IPS DF 6.9 (cell line): ENCODE measurements at places on chromosomes 6 and 20.

DNA sequence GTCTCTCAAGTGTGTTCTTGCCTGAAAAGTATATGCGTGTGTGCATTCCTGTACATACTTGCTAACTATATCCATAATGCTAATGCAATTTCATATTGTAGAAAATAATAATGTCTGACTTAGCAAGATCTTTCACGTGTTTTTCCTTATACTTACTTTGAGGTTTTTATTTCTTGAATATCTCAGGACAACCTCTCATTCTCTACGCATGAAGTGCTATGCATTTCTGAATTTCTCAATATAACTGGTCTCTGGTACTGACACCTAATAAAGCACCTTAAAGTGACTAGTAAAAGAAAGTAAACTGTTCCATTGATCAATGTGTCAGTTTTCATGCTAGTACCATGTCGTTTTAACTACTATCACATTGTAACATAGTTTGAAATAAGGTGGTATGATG lies 589.9 kb upstream of the ADGRB3 start:
- DNase-seq: no peak

DNA sequence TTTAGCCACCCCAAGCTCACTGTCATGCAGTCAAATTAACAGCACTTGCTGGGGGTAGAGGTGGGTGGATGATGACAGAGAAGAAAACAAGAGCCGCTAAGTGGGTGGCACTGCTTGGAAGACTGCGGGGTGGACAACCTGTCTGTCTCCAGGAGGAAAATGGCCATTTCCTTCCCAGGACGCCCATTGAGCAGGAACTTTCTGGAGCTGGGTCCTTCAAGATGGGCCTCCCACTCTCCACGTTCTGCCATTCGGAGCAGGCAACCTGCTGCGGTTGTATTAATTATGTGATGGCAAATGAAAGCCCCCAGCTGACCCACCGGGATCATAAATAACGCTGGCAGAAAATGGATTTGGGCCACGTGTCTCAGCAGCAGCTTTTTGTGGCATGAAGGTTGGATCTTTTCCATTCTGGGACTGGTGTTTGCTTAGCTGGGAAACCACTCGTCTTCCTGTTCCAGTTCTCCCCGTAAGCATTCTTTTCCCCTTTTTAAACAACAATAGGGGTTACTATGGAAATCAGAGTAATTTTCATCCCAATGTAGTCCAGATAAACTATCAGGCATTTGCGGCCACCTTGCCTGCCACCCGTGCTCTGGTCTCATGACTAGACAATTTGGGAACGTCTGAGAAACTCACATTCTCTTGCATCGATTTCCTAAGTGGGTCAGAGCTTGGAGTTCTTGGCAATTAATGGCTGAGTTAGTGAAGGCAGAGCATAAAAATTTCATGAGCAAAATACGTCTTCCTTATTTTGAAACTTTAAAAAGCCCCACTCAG lies 215.5 kb downstream of the ANKRD60 start:
- no peak for DNase-seq

- no peak for DNase-seq
These were observed 22.6 kb upstream of the APCDD1L start for GRCh38 chr20:58537831-58538230.

DNA sequence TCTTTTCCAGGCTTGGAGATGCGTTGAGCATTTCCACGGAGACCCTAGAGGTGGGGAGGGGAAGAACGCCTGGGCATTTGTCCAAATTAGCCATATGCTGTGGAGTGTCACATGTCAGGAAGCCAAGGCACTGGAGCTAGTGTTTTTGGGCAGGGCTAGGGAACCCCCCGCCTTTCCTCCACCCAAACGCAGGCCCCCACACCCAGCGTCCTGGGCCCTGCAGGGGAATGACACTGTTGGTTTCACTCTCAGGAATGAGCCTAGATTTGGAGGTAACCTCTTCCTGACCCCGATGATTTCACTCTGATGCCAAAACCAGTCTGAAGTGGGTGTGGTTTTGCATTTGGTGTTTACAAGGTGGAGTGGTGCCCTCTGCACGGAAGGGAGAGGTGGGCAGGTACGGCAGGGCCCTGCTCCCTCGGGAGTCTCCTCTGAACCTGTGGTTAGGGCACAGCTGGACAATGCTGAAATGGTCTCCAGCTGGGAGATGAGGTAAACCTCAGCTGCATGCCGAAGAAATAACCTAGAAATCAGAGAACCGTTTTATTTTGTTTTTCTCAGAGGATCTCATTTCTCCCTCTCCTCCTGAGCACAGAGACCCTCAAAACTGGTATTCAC lies 29.5 kb downstream of the MTHFD1L start:
- DNase-seq: no peak

GRCh38 chr6:40623932-40624331 lies 36.8 kb upstream of the LRFN2 start:
- DNase-seq: no peak

DNA sequence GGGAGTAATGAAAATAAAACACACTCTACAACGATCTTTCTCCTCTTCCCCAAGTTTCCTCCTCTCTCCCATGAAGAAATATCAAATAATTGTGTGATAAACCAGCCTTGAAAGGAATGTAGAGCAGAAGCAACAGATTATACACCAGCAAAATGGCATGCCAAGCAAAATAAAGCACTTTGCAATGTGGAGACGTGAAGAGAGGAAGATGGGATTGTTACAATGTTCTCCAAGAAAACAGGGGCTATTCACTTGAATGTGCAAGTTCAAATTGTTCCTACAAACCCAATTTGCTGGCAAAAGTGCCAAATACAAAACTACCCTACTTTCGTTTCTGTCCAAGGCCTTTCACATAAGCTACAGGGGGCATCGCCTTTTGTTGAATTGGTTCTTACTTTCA lies 185.1 kb downstream of the PDE7B start:
- no peak for DNase-seq

- no peak for DNase-seq
These were observed 106.8 kb upstream of the CBLN4 start for GRCh38 chr20:56111961-56112730.

GRCh38 chr20:41470362-41471095 lies 103.9 kb upstream of the EMILIN3 start:
- no peak for DNase-seq

DNA sequence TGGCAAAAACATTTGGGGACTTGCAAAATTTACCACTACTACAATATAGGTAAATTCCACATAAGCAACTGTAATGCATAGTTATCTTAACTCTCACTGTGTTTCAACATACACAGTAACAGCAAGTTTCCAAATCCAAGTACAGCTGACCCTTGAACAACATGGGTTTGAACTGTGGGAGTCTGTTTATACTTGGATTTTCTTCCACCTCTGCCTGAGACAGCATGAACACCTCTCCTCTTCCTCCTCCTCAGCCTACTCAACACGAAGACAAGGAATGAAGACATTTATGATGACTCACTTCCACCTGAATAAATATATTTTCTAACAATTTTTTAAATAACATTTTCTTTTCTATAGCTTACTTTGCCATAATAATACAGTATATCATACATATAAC lies 25.6 kb downstream of the MAN1A1 start:
- no peak for DNase-seq

- DNase-seq: no peak
These were observed 23.6 kb upstream of the TCFL5 start for GRCh38 chr20:62885046-62885895.

DNA sequence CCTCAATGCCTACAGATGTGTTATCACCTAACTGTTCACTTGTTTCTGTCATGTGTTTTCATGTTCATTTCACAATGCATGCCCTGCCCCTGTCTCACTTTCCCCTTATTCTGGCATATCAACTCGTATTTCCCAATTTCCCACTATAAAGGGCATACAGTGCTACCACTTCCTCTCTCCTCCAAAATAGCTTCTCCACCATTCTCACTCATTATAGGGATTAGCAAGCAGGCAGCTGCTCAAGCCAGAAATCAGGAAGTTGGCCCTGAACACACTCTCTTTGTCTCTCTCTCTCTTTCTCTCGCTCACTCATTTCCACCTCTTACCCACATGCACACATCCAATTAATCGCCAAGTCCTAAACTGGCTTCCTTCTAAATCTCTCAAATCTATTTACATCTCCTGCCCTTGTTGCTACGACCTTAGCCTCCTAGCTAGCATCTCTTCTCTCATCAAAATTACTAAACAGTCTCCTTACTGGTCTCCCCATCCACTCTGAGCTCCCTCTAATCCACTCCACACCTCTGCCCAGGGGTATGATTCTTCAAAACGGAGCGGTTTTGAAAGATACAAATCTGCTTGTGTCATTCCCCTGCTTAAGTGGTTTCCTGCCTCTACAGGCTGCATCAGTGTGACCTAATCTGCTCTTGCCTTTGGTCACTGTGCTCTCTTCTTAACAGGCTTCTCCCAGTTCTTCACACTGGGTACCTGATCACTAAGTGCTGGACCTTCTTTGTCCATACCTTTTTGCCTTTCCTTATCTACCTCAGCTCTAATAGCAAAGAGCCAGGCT lies 196.2 kb downstream of the BTBD9 start:
- DNase-seq: no peak

DNA sequence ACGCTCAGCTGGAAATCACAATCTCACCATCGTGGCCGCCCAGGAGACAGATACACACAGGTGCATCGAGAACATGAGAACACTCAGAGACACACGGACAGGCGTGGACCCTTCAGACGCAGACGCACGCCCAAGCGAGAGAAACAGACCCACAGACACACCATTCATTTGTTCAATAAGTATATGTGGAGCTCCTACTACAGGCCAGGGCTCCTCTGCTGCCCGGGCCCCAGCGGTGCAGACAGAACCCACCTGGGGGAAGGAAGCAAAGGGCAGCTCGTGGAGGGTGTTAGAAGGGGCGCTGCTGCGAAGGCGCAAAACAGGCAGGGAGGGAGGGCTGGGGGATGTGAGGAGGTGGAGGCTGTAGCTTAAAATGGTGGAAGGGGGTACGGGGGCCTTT lies 39.2 kb downstream of the SRC start:
- DNase-seq: no peak

DNA sequence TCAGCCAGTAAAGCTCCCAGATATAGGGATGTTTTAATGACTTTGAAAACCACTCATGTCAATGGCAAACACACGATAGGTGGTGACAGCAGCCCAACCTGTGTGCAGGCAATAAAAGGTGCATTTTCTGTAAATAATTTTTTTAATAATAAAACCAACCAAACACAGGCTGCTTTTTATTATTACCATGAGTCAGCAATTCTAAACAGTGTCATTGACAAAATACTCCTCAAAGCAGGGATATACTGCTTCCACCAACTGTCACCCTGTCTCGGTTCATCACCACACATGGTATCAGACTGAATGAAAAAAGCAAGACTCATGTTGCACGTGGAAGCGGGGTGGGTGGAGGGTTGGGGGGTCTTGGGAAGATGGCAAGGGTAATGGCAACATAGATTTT lies 195.9 kb downstream of the ANKRD60 start:
- DNase-seq: no peak

DNA sequence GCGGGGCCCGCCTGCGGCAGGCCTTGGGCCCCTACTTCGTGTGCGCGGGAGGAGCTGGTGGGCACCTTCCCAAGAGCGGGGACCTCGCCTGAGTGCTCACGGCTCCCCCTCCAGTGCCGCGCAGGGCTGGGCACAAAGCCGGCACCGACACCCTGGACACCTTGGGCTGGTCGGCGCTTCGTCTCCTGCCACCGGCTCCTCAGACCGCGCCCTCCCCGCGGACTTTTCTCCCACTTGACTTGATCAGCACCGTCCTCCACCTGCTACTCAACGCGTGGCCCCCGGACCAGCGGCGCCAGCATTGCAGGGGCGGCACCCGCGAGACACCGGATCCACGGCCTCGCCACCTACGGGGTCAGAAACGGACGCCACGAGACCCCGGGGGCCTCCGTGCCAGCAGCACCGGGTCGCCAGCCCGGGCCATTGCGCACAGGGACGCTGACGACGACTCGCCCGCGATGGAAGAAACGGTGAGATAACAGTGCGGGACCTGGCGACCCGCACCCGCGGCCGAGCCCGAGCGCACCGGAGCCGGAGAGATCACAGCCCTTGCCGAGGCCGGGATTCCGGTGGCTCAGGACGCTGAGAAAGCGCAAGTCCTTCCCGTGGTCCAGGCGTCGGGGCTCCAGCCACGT lies 154.2 kb downstream of the DLL1 start:
- no peak for DNase-seq

DNA sequence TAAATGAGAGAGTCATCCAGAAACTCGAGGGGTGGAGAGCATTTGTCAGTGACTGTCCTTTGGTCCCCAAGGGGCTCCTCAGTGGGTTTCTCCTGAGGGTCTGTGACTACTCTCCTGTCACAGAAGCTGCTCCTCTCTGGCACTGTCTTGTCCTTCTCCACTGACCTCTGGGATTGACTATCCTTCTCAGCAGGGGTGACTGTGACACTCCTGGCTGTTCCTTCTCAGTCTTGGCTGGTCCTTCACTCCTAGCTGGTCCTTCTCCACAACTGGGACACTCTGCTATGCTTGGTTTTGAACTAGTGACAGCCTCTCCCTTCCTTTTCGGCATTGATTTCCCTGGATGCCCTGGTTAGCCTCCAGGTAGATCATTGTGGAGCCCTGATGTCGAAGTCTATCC lies 33.5 kb downstream of the DYNLT1 start:
- DNase-seq: no peak

GRCh38 chr20:2329286-2329685 lies 33.5 kb downstream of the TGM3 start:
- DNase-seq: no peak

- no peak for DNase-seq
These were observed 94.5 kb downstream of the ZMYND8 start for GRCh38 chr20:47262008-47262364.

GRCh38 chr6:41672816-41673703 lies 34.8 kb downstream of the MDFI start:
- no peak for DNase-seq

DNA sequence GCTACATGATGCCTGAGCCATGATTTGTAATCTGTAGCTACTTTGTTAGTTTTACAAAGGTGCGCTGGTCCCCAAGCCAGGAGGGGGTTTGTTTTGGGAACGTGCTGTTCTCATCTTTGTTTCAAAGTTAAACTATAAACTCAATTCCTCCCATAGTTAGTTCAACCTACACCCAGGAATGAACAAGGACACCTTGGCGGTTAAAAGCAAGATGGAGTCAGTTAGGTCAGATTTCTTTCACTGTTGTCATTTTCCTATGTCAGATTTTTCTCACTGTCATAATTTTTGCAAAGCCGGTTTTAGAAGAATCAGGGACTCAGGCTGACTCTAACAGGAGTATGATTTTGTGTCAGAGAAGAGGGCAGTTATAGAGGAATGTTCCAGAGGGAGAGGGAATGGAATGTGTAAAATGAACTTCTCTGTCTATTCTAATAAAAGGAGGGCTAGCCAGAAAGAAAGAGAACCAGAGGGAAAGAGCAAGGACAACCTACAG lies 2.3 kb upstream of the GMPR start:
- no peak for DNase-seq
